ENCODE measurements at places on chromosomes 2 and 18. TPM values are rescaled to one million over a fixed set of nuclear protein-coding genes. Genes with fewer than 3 reads are reported as not detected.

DNA sequence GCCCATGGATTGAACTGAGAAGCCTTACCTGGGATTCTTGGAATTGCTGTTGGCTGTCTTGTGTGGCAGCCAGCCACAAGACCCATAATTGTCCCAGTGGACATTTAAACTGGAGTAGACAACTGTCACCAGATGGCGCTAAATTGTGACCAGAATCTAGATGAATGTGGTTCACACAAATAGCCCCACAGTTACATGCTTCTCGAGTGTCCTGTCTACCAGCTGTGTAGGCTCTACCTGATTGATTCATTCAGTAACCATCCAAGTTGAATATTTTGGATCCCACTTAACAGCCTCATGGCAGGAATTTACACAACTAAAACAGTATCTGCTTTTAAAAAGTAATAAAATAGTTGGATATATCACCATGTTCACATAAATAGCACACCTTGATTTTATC, 73.2 kb downstream of the MAP4K4 start:
- no peak for DNase-seq

GRCh38 chr2:39409697-39410389, 27.2 kb downstream of the MAP4K3 start:
- no peak for DNase-seq

DNA sequence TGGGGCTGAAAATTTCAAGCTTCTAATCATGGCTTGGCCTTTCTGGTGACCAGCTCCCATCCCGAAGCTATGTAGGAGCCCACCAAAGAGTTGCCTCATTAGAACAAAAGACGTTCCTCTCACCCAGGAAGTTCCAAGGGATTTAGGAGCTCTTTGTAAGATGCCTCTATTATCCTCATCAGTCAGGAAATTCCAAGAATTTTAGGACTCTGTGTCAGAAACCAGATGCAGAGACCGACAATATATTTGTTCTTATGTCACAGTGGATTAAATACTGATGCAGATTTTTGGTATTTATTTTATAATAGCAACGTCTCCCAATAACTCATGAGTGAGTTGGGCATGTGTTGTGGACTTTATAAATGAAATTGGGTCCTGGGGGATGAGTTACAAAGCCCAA, 91.8 kb upstream of the SKOR2 start:
- DNase-seq = no peak

DNA sequence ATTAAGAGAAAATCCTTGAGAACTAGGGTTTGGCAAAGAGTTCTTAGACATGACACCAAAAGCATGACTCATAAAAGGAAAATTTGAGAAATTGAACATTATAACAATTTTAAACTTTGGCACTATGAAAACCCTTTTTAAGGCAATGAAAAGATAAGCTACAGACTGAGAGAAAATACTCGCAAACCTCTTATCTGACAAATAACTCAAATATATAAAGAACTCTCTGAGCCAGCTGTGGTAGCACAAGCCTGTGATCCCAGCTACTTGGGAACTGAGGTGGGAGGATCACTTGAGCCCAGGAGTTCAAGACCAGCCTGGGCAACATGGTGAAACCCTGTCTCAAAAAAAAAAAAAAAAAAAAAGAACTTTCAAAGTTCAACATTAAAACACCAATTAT, 70.5 kb downstream of the FAM168B start:
- no peak for DNase-seq

DNA sequence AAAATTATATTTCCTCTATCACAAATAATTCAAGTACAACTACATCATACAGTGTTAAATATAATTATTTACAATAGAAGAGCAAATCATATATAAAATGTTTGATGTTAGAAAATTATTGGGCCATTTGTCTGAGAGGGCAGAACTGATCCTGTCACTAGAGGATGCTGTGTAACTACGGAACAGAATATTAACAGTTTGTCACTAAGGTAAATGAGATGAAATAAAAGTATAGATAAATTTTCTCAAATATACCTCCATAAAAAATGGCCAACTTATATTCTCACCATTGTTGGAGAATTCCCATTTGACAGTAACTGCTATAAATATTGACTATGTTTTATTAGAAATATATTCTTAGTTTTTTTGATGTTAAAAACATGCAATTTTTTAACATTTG, 1067.4 kb upstream of the DDX18 start:
- DNase-seq = no peak

DNA sequence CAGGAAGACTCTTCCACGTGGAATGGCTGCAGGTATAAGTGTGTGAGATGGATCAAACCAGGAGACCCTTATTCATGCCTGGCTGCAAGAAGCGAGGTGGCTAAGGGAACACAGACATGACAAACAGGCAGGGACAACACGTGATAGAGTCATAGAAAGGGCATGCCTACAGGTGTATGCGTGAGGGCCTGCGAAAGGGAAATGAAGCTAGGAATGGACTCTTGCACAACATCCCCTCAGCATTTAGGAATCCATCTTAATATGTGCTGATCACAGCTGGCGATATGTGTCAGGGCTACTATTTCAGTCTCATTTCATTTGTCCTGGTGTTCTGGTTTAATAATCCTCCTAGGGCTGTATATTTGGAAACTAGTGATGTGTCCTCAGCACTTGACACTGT, 291.2 kb downstream of the MYT1L start:
- DNase-seq = no peak

DNA sequence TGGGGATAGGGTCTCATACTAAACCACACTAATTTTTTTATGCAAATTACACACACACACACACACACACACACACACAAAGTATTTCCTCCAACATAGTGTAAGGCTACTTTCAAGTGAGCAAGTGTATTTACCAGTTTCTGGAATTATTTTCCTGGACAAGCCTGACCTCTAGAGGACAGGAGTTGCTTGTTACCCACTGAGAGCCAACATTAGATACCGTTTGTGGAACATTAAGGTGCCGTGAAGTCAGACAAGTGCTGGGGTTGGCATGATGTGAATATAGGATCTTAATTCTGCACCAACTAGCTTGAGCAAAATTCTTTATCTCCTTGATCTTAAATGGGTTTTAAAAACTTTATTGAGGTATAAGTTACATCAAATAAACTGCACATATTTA, 39.3 kb upstream of the SERPINB2 start:
- DNase-seq = no peak

DNA sequence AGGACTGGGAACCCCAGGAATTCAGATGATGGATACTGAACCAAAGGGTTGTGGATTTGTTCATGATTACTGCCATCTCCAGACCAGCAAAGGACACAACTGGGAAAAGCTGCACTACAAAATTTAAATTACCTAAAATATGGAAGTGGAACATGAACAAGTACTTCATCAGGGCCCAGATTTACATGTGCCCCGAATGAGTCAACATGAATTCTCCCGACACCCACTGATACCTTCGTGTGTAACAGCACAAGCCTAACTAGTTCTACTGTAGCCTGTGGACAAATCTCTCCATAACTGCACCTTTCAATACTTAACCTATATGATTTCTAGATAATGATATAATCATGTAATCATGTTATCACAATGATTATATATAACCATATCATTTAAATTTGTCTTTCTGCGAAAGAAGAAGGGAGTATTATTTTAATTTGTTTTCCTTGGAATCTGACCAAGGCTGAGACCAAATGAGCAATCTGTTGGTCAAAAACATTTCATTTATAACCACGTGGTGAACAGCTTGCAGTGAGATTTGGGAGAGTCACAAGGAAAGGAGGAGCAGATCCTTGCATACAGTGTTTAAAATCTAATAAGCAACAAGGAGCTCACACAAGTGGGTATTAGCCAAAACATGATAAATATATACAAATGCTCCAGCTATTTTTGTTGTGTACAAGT, 70.5 kb downstream of the CACNB4 start:
- no peak for DNase-seq

- no peak for DNase-seq
These were observed 34.3 kb downstream of the FMNL2 start for GRCh38 chr2:152369176-152369860.

GRCh38 chr2:143742581-143742980, 613.4 kb downstream of the ARHGAP15 start:
- DNase-seq = peak; percentile 34

DNA sequence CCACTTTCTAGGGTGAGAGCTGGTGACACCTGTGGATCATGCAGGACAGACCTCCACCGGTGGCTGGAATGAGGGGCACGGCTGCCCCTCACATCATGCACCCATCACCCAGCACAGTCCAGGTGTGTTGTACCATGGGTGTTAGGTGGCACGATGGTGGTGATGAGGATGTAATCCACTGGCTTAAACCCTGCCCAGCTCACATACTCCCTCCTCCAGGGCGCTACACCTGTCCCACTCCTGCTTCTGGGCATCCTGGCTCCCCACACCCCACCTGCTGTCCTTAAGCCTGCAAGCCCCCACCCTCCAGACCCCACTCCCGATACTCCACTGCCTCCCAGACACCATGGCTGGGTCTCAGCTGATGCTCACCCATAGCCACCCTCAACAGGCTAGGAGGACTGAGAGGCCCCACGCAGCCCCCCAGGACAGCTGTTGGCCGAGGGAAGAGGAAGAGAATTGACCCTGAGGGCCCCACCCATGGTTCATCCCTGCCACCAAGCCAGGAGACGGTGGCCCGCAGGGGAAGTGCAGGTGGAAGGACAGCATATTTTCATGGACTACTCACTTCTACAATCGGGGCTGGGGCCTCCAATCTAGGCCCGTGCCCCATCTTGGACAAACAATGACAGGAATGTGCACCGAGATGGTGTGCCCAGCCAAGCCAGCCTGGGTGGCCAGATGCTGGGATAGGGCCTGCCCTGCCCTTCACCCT, 34.3 kb downstream of the MAL start:
- DNase-seq = no peak

DNA sequence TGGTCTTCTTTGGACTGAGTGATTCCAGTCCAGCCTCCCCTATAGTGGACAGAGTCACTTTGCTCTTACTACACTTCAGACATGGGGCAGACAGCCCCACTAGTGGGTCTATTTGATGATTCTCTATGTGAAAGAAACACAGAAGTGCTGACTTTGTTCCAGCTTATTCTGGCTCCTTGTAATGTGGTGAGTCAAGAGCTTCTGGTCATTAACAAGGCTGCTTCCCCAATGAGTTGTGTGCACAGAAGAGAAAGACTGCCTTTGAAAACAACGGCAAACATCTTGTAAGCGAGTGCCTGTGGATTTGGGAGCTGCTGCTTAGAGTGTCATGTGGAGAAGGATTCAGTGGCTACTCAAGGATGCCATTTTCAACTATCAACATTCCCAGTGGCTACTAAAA, 39.1 kb downstream of the RMC1 start:
- no peak for DNase-seq

- DNase-seq = no peak
These were observed 697 bp downstream of the LGALSL start for GRCh38 chr2:64454386-64455332.

DNA sequence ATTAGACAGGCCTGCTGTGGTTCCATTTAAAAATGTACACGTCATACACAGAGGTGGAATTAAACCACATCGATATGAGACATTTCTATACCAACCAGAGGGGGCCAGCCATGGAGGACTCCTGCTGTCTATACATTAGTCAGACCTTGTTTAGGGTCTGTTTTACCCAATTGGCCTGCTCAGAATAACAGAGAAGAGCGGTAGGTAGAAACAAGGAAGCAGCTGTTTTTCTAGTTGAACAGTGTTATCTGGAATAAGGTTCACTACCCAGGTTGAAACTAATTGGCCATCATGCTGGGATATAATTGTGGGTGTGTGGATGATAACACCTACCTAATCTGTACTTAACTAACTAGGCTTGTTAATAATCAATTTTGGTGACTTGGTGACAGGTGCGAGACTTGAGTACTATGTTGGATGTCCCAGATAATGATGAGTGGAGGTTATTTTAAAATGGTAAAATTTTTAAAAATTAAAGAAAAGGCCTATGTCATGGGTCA, 47.5 kb downstream of the RHBDD1 start:
- no peak for DNase-seq

DNA sequence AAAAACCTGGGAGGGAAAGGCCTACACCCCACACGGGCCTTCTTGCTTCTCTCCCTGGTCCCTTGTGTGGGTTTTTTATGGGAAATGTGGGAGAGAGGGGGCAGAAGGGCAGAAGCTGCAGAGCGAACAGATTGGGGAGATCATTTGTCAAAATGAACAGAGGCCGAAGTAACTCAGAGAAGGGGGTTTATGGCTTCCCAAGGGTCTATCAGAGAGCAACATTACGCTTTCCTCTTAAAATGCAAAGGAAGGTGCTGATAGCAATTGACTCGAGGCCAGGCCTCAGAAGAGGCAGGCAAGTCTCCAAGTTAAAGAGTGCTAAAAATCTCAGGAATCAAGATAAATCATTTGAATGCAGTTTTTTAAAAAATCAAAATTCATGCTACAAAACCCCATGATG, 101.5 kb downstream of the SGPP2 start:
- DNase-seq = no peak

- peak; percentile 14 for DNase-seq
These were observed 16.3 kb downstream of the NRP2 start for GRCh38 chr2:205698286-205699268.

GRCh38 chr2:174344716-174345461, 10.1 kb downstream of the SP9 start:
- peak; percentile 22 for DNase-seq

GRCh38 chr18:57208047-57208446, 61.2 kb downstream of the BOD1L2 start:
- no peak for DNase-seq

- DNase-seq = no peak
These were observed 25.7 kb upstream of the KCNJ13 start for GRCh38 chr2:232802091-232802490.

DNA sequence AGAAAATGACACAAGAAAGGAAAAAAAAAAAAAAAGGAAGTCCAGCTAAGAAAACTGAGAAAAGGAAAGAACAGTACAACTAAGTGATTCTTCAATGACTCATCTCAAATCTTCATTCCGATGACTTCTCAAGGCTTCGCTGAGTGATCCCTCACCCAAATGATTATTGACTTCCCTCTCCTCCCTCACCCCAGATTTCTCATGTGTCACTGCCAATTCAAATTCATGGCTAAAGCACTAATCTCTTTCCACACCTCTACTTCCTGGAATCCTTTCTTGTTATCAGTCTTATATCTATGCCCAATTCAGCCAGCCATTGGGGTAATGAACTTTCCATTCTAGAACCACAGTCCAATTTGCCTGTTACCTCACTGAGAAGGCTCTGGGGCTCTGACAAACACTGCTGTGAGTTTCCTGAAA, 7.2 kb upstream of the ABCB11 start:
- no peak for DNase-seq

The PJVK gene
- total RNA-seq = 5.9 TPM

The TMEM37 gene
- 1.5 TPM for total RNA-seq

The FSHR gene
- total RNA-seq = not detected

The IL1RL1 gene
- 8.7 TPM for total RNA-seq

The SPP2 gene
- not detected for total RNA-seq

The IL1F10 gene
- total RNA-seq = 2.7 TPM

The LINC00305 gene
- not detected for total RNA-seq

The SCN2A gene
- 0.20 TPM for total RNA-seq

The KYNU gene
- total RNA-seq = 3.2 TPM

The FAM237A gene
- not detected for total RNA-seq

The MARCO gene
- 1.7 TPM for total RNA-seq

The CIDEA gene
- total RNA-seq = 11.1 TPM

The TFCP2L1 gene
- 4.9 TPM for total RNA-seq

The KLHL41 gene
- 414 TPM for total RNA-seq

The MALL gene
- total RNA-seq = 7.1 TPM

The SERPINB12 gene
- 64.6 TPM for total RNA-seq

Data from skin of body (tissue), 3 donors.